ENCODE measurements at places on chromosomes 13 and 19.
A peak's percentile ranks its signal among the peaks of the same experiment; 100 is the strongest.

- no peak for DNase-seq
These were observed 109.1 kb downstream of the PCDH9 start for GRCh38 chr13:67120872-67121531.

DNA sequence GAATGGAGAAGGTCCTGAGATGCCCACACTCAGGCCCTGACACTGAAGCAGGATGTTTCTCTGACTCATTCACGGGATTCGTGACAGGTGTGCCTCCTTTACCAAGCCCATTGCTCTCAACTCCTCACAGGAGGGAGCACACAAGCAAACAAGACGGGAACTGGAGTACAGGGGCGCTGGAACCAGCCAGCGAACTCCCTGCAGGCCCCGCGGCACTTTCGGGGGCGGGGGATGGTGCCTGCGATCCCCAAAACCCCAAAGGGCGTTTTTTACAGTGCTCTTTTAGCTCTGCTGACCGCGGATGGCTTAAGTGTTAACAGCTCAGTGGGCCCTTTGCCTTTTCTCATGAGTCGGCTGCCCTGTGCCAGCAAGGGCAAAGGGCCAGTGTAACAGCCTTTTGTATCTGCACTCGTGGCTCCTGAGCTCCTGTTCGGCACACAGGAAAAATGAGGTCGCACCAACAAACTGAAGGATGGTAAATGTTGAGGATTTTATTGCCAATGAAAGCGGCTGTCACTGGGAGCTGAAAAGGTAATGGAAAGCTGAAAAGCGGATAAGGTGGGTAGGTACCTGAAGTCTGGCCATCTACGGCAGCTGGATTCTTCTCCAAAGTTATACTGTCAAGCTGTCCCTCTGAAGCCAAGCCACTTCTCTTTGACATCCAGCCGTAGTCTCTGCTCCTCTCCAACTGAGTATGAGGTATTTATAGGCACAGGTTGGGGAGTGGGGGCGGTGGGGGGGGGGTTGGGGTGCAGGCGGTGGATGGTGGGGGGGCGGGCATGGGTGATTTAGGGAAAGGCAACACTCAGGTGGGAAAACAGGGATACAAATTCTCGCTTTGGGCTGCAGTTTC, 65.0 kb upstream of the TRPC4 start:
- no peak for DNase-seq

GRCh38 chr19:10390652-10391286, 10.4 kb upstream of the TYK2 start:
- peak; percentile 27 for DNase-seq

DNA sequence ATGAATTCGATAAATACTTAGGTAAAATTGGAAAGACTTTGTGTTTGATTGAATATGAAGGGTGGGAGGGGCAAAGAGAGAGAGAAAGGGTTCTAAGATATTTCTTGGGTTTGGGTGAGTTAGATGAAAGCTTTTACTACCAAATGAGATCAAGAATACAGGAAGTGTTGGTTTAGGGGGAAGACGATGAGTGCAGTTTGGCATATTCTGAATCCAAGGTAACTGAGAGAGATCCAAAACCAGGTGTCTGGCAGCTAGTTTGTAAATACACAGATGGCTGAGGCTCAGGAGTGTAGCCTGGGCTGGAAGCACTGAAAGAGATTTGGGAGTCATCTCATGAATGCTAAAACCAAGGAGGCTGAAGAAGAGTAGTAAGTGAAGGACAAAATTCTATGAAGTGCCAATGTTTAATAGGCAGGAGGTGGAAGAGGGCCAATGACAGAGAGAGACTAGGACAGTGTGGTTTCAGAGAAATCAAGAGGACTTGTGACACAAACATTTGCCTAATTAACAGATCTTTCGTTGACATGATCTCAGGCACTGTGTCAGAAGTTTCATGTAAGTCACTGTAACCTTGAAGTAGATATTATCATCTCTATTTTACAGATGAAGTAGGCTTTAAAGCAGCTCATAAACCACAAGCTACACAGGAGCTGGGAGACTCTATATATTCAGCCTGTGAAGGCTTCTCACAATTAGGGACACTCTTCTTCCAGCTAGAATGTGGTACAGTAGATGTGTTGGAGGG, 70.2 kb upstream of the ZDHHC20 start:
- no peak for DNase-seq

GRCh38 chr19:6730153-6730804, 7.1 kb downstream of the GPR108 start:
- DNase-seq = no peak

DNA sequence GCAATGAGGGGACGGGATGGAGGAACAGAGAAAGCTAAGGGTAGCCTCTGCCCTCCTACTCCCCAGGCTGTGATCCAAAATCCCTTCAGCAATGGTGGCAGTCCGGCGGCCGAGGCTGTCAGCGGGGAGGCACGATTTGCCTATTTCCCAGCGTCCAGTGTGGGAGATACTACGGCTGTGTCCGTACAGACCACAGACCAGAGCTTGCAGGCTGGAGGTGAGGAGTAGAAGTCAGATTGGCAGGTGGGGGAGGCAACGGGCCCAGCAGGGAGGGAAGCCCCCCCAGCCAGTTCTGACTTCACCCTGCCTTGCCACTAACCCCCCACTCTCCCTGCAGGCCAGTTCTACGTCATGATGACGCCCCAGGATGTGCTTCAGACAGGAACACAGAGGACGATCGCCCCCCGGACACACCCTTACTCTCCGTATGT, 1.6 kb downstream of the USF2 start:
- DNase-seq = no peak

GRCh38 chr19:56266051-56266450, 6.5 kb upstream of the EDDM13 start:
- no peak for DNase-seq

GRCh38 chr13:113027566-113027965, 58.6 kb downstream of the MCF2L start:
- no peak for DNase-seq

GRCh38 chr19:30388327-30388726, 16.1 kb downstream of the ZNF536 start:
- no peak for DNase-seq

- no peak for DNase-seq
These were observed 19.2 kb downstream of the NCAN start for GRCh38 chr19:19230999-19231398.

DNA sequence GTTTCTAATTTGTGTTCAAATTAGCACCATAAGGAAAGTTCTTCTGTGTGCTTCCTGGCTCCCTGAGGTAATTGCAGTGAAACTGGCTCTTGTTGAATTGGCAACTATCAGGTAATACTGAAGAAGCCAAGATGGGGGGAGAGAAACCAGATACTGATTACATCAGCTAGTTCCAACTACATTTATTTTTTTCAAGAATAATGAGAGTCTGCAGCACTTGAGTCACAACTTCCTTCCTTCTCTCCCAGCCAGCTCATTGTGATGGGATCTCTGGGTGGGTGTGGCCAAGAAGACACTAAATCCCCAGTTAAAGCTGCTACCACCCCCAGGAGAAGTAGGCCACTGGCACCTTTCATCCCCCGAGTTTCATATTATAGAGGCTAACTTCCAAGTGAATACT, 100.7 kb upstream of the RXFP2 start:
- DNase-seq = no peak

DNA sequence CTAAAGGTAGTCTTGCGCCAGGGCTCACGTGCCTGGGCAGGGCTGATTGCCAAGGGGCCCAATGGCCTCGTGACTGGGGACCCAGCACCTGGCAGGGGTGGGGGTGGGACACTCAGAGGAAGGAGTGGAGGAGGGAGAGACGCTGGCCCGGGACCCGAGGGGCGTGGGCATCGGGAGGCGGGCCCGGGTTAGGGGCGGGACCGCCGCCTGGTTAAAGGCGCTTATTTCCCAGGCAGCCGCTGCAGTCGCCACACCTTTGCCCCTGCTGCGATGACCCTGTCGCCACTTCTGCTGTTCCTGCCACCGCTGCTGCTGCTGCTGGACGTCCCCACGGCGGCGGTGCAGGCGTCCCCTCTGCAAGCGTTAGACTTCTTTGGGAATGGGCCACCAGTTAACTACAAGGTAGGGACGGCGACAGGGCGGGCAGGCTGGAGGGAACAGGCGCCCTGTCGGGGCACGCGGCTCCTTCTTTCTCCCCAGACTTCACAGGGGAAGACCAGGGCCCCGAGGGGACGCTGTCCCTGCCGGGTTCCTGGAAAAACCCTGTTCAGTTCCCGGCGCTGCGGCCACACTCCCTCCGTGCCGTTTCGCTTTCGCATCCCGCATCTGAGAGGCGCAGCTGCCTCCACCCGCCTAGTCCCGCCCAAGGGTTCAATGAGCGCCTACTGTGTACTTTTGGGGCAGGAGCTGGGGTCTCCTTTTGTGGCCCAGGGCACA, at the start of gene IFI30:
Gene IFI30 (plus strand): TSS at position 242 of the 717 bp plus-strand sequence. CDS start 29 bp downstream, at position 271.
- DNase-seq = peak; percentile 15

DNA sequence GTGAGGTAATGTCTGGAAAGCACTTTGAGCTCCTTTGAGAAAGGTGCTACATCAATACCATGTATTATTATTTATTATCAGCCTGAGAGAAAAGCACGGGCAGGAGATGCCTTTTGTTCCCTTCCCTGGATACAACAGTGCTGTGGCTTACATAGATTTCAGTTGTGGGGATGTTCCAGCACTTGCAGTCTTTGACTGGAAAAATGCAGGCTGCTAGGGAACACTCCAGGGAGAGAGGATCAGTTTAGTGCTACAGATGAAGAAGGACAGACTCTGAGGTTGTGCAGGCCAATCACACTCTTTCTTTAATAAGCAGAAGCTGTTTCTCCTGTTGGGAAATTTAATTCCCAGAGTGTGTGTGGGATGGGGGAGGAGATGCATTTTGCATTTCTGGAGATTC, 94.5 kb upstream of the OBI1 start:
- no peak for DNase-seq

DNA sequence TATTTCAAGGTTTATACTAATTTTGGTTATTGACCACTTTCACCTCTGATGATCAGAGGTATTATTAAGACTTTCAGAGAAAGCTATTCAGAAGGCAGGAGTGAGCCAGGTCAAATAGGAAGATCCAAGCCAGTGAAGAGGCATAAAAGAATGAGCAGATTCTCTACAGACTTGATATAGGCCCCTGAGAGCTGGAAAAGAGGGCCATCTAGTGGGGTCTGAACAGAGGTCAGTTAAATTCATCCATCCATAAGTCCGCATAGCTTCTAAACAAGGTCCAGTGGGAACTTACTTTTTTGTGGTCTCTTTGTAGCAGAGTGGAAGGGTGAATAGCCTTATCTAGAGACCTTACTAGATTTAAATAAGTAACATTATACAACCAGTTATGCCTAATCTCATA, 126.6 kb upstream of the UFM1 start:
- DNase-seq = no peak

All from NCI-H187 (cell line).